ENCODE measurements at places on chromosomes 2 and 18.
A peak's percentile ranks its signal among the peaks of the same experiment; 100 is the strongest.

GRCh38 chr2:70160545-70160944, 30.3 kb downstream of the C2orf42 start:
- no peak for DNase-seq

GRCh38 chr2:197045115-197045514, 118.6 kb upstream of the PGAP1 start:
- DNase-seq, result no peak

GRCh38 chr18:70494524-70494923, 205.7 kb downstream of the SOCS6 start:
- DNase-seq, result no peak

GRCh38 chr2:240812721-240813120, 7.3 kb downstream of the KIF1A start:
- no peak for DNase-seq

- DNase-seq, result no peak
Observed at GRCh38 chr2:2840681-2841300, 509.7 kb upstream of the MYT1L start.

- peak; percentile 38 for DNase-seq
Observed at GRCh38 chr2:240565333-240566202, 2.7 kb upstream of the RNPEPL1 start.

DNA sequence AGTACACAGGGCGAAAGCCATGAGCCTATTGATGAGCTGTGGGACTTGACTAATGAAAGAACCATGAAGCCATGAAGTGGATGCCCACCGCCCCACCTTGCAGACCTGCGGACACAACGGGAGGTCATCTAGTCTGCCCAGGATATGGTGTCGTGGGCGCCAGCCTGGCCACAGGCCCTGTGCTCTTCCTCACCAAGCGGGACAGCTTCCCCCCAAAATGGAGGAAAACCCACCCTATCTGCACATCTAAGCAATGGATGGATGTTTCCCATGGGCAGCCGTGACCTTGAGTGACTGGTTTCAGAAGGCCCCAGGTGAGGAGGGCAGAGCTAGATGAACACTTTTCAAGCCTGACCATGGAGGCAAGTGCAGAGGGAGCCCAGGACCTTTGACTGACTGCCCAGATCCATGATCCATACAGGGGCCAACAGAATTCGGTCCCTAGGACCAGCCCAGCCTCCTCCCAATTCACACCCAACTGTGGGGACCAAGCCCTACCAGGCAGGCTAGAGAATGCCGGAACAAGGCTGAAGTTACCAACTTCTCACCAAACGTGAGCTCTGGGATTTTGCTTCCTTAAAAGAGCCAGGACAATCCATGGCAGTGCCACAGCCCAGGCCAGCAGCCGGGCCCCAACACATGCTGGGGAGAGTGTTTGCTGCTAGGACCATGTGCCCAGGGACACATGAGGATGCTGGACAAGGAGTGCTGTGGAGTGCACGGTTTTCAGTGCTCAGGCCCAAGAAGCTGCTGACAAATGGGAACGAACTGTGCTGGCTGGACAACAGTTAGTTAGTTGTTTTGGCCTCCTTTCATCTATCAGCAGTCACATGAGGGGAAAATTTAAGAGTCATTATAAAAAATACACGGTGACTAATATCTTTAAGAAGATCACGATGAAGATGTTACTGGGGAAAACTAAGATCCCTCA, 249.4 kb downstream of the HDAC4 start:
- DNase-seq, result no peak

DNA sequence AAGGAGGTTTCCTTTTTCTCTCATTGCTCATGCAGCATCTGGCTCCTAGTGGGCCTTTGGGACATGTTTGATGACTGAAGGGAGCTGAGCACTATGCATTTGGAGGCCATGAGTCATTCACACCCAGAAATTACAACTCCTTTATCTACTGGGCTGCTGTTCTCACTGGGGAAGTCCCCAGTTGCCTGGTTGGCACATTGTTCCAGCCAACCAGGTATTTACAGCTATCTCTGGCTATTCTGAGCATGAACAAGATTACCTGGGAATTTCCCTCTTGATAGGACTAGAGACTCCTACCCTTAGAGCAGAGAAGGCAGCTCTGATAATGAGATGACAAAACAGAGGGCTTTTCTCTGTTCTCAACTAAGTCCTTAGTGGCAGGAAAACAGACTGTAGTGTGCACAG, 206.5 kb downstream of the SETBP1 start:
- DNase-seq, result no peak

- DNase-seq, result no peak
Observed at GRCh38 chr2:7023542-7023941, 106.3 kb downstream of the RNF144A start.

GRCh38 chr18:58013241-58014211, 30.5 kb upstream of the NEDD4L start:
- no peak for DNase-seq

GRCh38 chr2:241842067-241842415, 16.7 kb downstream of the PDCD1 start:
- DNase-seq, result no peak

DNA sequence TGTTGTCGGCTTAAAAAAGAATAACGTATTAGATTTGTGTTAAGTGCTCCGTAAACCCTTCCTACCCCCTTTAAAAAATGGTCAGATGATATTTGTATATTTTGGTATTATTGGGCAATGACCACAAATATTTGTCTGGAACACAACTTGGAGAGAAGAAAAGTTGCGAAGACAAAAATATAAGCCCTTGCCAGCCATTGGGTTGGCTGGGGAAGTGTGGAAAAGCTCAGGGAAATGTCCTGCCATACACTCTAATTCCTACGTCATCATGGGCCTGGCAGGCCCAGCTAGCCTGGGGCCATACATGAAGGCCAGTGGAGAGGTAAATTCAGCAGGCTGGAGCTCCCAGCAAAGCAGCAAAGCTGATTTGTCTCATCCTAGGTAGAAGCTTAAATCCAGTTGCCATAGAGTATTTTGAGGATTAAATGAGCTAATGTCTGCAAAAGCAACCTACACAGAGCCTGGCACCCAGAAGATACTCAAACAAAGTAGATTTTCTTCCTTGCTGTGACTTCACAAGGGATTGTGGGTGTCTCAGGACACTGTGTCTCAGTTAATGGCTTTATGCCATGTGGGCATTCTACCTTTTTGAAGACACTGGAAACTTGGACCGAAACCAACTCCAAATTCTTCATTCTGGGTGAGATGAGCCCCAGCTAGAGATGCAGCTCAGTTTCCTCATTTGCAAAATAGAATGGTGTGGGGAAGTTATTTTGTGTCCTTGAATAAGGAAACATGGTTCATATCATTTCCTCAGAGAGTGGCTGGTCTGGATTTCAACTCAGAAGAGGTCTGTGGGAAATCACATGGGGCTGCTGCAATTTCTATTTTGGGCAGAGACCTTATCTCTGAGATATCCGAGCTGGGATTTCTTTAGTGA, 87.9 kb upstream of the MAP4K3 start:
- peak; percentile 42 for DNase-seq

- DNase-seq, result no peak
Observed at GRCh38 chr18:79940814-79941472, 10.5 kb downstream of the SLC66A2 start.

- DNase-seq, result no peak
Observed at GRCh38 chr2:43890855-43891254, 52.1 kb downstream of the ABCG8 start.

DNA sequence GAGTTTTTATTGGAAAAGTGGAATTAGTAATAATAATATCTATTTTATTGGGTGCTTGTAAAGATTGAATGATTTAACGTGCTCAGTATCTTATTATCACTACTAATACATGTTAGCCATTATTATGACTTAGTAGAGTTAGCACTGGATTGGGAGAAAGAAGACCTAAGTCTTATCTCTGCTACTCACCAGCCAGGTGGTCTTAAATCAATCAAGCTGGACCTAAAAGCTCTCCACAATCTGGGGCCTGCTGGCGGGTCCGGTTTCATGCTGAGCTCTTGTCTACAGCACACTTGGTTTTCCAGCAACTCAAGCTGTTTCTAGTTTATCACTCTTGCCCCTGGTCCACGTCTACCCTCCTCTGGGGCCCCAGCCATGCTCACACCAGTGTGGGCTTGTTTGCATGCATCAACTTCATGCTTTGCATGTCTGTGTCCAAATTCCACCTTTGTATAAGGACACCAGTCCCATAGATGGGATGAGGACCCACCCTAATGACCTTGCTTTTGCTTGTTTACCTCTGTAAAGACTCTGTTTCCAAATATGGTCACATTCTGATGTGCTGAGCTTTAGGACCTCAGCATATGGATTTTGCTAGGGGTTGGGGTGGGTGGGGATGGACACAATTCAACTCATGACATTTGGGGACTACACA, 363.1 kb downstream of the LPIN1 start:
- no peak for DNase-seq

DNA sequence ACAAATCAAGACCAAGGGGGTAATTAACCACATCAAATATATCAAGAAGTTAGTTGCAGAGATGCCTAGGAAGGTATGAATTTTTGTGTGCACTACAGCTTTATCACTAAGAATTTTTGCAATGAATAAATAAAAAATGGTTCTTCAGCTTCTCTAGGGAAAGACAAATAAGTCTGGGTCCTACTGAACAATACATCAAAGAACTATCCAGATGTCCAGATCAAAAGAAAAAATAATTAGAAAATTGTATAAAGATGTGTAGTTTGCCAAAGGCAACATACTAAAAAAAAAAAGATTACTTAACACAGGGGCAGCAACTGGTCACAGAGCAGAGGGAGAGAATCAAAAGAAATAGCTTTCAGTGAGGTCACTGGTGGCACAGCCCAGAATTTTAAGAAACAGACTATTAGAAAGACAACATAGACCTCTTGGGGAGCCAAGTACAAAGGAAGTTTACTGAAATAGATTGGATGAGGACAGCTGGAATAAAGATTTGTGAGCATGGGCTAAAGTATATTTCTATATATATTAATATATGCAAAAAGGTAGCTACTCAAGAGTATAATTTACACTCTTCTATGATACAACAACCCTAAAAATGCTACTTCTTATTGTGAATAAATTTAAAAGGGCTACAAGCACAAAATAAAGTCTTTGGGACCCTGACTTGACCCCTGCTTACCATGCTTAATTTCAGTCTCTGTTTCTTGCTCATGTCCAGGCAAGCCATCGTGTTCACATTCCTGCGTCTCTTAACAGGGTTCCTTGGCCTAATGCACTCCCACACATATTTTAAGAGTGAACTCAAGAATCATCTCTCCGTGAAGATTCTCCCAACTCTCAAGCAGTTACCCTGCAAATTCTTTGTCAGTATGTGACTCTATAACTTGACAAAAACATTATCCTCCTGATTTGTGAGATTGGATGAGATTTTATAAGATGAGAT, 99.0 kb upstream of the GRB14 start:
- DNase-seq, result no peak

DNA sequence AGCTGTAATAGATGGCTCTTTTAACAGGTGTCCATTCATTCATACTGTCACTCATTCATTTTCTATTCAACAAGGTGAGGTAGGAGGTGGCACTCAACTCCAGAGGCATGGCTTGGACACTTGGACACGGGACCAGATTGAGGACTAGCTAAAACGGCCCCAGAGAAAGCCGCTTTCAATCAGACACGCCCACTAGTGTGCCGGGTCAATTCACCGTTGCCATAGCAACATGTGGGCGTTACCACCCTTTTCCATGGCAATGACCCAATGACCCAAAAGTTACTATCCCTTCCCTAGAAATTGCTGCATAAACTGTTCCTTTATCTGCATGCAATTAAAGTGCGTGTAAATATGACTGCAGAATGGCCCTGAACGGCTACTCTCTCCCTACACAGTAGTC, 49.2 kb upstream of the LGALSL start:
- no peak for DNase-seq

GRCh38 chr2:160365716-160366367, 127.8 kb downstream of the RBMS1 start:
- peak; percentile 9 for DNase-seq

- no peak for DNase-seq
Observed at GRCh38 chr2:42050010-42050702, 2.3 kb downstream of the PKDCC start.

- DNase-seq, result no peak
Observed at GRCh38 chr2:69734035-69734611, 7.8 kb upstream of the ANXA4 start.

DNA sequence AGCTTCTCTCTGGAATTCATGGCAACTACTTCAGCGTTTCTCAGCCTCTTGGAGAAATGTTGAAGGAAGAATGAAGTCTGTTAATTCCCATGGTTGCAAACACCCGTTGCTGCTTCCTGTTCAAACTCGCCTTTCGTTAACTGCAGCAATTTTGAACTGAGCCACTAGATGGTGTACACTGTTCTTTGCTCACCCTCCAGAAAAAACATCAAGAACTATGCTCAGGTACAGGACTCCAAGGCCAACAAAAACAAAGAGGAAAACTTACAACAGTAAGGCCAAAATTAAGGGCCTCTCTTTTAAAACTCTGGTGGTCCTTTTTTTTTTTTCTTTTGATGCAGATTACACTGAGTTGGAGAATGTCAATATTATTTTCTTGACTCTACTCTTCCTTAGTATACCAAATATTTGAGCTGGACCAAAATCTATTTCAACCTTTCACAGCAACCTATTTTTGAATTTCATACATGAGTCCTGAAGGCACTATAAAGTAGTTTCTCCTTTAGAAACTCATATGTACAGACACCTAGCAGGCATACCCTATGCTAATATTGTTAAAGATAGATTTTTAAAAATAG, 58.2 kb downstream of the KLHL14 start:
- peak; percentile 54 for DNase-seq

GRCh38 chr18:3528231-3528630, 78.3 kb downstream of the TGIF1 start:
- DNase-seq, result no peak

GRCh38 chr2:168300460-168300859, 53.1 kb upstream of the STK39 start:
- no peak for DNase-seq

GRCh38 chr2:225526760-225527390, 127.4 kb downstream of the NYAP2 start:
- DNase-seq, result no peak

- no peak for DNase-seq
Observed at GRCh38 chr18:4232656-4233055, 222.5 kb downstream of the DLGAP1 start.

- DNase-seq, result no peak
Observed at GRCh38 chr2:133569286-133569830, 1.1 kb upstream of the NCKAP5 start.

GRCh38 chr2:174327841-174328113, 7.0 kb upstream of the SP9 start:
- no peak for DNase-seq

DNA sequence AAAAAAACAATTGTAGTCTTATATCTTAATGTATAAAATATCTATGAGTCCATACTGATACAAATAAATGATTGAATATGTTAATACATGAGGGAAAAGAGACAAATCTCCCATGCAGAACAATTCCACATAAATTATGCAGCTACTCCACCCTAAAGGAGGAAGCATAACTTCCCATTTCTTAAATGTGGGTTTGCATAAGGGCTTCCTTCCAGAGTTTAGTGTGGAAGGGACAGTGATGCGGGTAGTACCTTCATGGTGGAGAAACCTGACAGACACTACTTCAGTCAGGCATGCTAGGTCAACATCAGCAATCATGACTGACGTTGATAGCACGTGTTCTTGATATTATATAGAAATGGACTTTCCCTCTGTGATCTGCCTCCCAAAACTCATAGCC, 146.9 kb upstream of the STON1 start:
- no peak for DNase-seq

All from globus pallidus (tissue), 1 donor.